Right atrium auricular region (tissue), 2 donors: ENCODE measurements at places on chromosomes 3 and 15. TPM values are rescaled to one million over a fixed set of nuclear protein-coding genes. Genes with fewer than 3 reads are reported as not detected.

The LRRC34 gene
- total RNA-seq, result 2.9 TPM

The TRIM42 gene
- total RNA-seq, result not detected

The TTLL13 gene
- total RNA-seq, result not detected

The CCR4 gene
- 0.35 TPM for total RNA-seq

The TRIM71 gene
- total RNA-seq, result not detected

The TP53BP1 gene
- 34.2 TPM for total RNA-seq

The OR5K2 gene
- total RNA-seq, result not detected

The CCDC80 gene
- total RNA-seq, result 94.4 TPM

The ACKR4 gene
- total RNA-seq, result 7.9 TPM

The OR4M2 gene
- total RNA-seq, result not detected

The SST gene
- total RNA-seq, result not detected

The FBLN2 gene
- total RNA-seq, result 185 TPM

The OR5K4 gene
- total RNA-seq, result not detected

- DNase-seq, result no peak
Measured at GRCh38 chr15:65827065-65827464, 35.0 kb upstream of the DENND4A start.

DNA sequence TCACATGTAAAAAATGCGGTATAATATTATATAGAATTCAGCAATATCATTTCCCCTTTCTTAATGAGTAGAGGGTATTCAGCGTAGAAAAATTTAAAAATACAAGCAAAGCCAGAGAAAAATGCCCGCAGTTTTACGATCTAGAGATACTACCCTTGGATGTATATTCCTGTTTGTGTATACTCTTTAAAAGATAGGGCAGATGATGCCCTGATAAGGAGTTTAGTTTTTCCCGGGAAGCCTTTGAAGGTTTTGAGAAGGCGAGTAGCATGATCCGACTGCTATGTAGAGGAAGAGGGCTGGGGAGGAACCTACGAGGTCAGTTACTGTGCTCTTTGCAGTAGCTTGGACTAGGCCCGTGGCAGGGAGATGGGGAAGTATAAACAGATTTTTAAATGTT lies 1.2 kb downstream of the YEATS2 start:
- no peak for DNase-seq

GRCh38 chr3:130851277-130851676 lies 42.6 kb upstream of the ATP2C1 start:
- DNase-seq, result no peak

GRCh38 chr3:39269528-39269927 lies 10.3 kb downstream of the CX3CR1 start:
- no peak for DNase-seq

GRCh38 chr3:28844298-28845005 lies 436.4 kb upstream of the RBMS3 start:
- no peak for DNase-seq

DNA sequence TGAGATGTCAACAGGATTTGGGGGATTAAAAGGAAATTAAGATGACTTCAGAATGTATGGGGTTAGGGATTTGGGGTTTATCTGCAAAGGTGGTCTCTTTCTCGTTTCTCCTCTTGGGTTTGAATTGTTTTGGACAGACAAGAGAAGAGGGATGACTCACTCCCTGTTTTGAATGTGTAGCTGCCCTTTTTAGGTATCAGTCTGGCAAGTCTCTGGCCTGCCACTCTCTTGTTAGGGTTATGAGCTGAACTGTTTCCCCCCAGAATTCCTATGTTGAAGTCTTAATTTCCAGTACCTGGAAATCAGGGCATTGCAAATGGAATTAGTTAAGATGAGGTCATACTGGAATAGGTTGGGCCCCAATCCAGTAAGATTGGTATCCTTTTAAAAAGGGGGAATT lies 291.7 kb downstream of the MEX3B start:
- no peak for DNase-seq

DNA sequence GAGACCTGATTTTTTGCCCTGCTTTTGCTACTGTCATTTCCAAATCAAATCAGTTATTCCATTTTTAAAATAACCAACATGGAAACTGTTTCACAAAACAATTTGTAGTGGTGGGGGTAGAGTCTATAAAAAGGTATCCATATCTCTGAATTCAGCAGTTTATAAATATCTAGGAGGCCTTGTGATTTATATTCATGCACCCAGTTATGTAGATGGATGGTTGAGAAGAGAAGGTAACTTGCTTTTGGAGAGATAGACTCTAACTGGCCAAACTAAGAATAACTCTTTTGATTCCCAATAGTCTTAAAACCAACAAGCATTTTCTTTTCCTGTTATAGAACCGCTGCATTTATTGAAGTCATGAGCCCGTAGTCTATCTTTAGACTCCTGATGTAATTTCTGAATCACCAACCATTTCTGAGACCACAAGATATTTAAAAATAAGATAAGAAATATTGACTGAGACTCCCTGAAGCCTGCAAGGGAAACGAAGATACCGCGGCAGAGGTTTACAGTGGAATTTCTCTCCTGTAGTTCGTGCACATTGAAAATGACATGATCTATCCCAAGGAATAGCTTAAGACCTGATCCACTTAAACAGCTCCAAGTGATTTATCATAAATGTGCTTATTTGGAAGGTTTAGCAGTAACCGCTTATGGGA lies 68.5 kb downstream of the SAMMSON start:
- no peak for DNase-seq

DNA sequence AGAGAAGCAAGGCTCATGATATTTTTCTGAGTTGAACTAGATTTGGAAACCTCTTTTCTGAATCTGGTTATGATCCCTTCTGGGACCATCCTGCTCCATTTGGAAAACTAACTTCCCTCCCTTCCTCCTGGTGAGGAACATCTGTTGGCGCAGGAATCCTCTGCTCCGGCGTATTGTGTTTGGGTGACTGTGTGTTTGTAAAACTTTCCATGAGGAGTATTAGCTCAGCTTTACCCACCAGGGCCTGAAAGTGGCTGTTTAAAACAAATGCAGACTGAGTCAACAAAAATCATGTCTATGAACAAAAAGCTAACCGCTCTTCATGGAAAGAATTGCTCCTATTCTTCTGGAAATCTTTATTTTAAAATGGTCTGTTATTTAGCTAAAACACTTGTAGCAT lies 17.7 kb downstream of the STARD9 start:
- DNase-seq, result peak; percentile 78

DNA sequence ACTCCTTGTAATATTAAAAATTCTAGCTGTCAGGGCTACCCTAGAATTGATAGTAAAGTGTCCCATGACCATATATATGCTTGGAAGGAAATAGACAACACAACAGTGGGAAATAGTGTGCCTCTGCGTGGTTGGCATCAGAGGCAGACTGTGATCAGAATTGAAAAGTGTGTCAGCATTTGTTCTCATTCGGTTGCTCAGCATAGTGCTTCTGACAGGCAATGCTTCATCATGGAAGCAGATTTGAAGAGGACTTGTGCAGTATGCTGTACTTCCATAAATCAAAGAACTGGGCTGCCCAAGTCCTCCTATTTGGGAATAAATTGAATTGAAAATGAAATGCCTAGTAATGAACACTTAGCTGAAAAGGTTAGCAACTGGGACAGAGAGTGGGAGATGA lies 435.7 kb downstream of the DIPK2A start:
- no peak for DNase-seq

DNA sequence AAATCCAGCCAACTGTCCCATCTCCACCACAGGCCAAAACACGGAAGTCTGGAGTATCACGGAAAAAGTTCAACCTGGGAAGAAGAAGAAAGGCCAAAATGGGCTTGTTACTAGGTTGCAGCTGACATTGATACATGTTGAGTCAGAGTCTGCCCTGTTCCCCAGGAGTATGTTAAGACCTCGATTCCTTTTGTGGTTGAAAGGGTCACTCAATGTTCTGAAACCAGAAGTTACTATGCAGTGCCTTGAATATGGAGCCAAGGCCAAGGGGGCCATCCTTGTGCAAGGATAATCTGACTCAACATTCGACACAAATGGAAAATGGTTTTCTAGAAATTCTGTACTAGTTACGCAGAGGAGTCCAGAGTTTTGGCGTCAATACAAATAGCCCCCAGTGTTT lies 104.2 kb downstream of the DGKG start:
- DNase-seq, result no peak

GRCh38 chr3:192024751-192025150 lies 563.8 kb downstream of the PYDC2 start:
- DNase-seq, result no peak

GRCh38 chr3:141454906-141455602 lies 31.8 kb upstream of the RASA2 start:
- DNase-seq, result no peak

GRCh38 chr3:39323494-39323893 lies 6.0 kb upstream of the CCR8 start:
- DNase-seq, result no peak

DNA sequence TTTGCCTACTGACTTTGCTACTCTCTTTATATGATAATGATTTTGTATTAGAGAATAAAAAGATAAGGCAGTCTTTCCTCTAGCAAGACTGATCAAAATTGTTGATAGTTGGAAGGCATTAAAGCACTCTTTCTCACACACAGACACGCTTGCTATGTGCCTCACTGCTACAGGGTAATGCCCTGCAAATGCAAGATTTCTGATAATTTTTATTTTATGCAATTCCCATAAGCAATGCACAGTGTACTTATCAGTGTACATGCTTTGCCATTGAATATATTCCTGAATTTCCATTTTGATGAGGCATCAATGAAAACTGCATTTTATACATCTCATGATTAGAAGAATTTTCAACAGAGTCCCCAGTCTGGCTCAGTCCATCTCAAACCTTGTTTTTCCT lies 263.2 kb downstream of the CHST2 start:
- DNase-seq, result no peak

DNA sequence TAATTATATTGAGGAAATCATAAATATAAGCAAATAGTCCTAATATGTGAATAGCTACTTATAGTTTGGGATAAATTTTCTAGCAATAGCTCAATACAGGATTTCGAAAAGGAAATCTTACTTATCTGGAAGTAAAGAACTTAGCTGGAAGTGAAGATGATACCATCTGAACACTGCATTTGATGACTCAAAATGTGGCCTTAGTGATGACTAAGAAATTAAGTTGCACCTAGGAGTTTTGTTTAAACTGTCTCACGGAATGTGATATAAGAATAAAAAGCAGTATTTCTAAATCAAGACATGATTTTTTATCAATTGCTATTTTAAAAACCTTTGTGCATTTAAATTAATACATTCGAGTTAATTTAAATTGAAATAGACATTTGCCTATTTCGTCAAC lies 91.2 kb downstream of the EOMES start:
- no peak for DNase-seq

GRCh38 chr3:110811050-110811449 lies 260.6 kb upstream of the NECTIN3 start:
- no peak for DNase-seq

DNA sequence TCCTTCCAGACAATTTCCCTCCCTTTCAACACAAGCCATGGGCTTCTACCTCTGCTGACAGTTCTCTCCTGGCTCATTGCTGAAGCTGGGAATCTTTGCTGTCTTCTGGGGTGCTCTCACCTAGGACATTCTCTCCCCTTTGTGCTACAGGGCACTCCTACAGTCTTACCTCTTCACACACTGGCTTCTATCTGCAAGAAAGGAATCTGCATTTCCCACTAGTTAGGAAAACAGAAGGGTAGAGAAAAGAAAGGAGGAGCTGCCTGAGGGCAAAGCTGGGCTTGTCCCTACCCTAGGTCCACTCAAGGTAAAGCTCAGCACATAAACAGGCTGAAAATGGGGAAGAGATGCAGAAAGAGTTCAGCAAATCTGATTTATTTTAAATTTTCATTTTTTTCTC lies 5.6 kb upstream of the ARGFX start:
- no peak for DNase-seq

- DNase-seq, result peak; percentile 95
Measured at GRCh38 chr3:134373271-134374104, 759 bp downstream of the AMOTL2 start.

DNA sequence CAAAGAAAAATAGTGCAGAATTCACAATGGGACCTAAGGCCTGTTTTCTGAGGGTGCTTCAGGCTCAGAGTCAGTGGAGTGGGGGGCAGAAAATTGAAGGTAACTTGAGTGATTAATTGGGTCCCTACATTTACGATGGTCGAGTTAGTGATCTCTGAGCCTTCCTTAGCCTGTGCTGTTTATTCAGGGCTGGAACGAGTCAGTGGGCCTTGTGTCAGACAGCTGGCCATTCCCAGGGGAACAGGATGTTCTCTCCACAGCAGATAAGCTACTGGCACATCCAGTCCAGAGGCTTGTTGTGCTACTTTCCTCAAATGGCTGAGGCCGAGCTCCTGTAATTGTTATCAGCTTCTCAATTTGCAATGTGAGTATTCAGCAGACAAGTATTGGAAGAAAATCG lies 29.2 kb upstream of the CNTN3 start:
- DNase-seq, result peak; percentile 63

GRCh38 chr3:102163039-102163817 lies 271.6 kb upstream of the ZPLD1 start:
- DNase-seq, result peak; percentile 72

- DNase-seq, result peak; percentile 50
Measured at GRCh38 chr15:63971427-63971805, 74.9 kb downstream of the DAPK2 start.

DNA sequence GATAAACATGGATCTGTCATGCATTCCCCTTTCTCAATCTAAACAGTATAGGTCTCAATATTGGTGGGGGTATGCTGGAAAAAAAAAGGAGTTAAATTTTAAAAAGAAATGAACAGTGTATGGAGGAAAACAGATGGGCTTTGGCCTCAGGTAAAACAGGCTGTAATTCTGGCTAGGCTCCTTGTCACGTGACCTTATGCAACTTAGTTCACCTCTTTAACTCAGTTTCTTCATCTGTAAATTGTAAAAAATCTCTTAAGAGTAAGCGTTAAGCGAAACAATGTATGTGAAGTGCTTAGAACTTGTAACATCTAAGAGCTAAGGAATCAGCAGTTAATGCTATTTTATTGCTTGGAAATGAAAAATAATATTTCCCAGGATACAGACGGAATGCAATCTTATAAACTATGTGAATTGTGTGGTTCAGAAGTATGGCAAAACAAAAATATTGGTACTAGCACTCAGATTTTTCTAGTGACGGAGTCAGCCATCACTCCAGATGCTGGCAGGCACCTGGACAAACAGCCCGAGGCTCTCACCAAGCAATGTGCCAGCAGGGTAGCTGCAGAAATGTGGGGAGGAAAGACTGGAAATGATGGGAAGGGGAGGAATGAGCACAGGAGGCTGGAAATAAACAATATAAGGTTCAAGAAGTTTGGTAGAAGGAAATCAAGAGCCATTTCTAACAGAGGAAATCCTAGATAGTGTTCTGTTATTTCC lies 172.8 kb downstream of the USP13 start:
- DNase-seq, result no peak
